GM12864 (cell line): ENCODE measurements at places on chromosomes 5 and 9.

GRCh38 chr5:54832858-54833257 is 152.5 kb downstream of the ESM1 start:
- DNase-seq, result no peak

- no peak for DNase-seq
Measured at GRCh38 chr5:96031811-96032261, 70.2 kb upstream of the ELL2 start.

DNA sequence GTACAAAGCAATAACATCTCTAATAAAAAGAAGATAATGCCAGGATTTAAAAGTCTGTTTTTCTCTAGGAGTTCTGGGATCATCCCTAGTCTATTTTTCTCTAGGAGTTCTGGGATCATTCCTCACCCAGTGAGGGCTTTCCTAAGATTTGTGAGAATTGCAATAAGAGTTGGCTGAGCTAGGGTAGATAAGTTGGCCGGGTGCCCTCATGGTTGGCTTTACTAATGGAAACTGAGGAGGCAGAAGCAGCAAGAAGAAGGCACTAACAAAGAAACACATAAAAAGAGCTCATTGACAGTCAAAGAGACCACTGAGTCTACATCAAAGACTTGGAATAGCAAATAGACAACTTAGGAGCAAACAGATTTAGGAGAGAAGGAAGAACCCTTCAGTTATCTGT is 4.2 kb downstream of the SLC1A3 start:
- DNase-seq, result no peak

DNA sequence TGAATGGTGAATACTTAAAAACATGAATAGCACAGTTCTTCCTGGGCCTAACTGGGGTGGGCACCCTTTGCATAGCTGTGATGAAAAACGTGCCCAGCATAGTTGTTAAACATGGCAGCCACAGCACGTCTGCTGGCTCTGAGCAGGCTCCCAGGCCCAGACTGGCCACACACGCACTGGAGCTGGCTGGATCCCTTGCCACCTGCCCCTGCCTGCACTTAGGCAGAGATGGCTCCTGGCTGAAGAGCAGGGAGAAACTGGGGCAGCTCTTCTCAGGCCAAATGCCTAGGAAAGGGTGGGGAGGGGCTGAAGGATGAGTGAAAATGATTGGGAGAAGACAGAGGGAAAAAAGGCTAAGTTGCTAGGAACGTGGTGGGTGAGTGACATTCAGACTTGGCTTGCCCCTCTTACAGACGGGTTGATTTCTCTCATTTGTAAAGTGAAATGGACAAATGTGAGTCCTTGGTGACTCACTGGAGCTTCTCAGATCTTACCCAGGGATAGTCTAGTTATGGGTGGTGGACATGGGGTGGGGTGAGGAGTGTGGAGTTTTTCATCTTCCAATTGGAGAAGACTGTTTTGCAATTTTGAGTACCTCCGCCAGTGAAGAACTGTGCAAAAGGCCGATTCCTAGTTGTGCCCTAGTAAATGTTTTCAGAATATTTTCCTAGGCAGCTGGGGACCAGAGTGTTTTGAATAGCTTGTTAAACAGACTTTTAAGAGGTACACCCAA is 42.4 kb downstream of the TRIO start:
- no peak for DNase-seq

DNA sequence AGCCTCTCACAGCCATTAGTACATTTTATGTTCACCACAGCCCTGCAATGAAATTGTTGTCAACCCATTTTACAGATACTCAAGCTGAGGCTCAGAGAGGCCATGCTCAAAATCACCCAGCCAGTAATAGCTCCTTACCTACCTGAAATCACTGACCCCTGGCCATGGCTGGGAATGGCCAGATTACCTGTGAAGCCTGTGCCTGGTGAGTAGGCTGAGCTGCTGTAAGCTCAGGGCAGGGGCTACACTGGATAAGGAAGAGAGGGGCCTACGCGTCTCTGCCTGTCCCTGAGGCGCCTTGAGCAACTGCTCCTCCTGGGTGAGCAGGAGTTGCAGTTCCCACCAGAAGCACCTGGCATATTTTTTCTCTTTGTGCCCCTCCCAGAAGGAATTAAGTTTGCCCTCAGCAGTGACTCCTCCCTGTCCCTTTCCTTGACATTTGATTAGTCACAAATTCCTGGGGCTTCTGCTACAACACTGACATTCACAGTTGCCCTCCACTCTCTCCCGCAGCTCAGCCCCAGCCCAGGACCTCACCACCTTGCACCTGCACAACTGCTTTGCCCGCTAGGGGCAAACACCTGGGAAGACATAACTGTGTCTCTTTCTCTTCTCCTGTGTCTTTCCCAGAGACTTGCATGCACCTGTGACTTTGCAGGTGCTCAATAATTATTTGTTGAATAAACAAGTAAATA is 5.7 kb downstream of the CLTB start:
- DNase-seq, result no peak

DNA sequence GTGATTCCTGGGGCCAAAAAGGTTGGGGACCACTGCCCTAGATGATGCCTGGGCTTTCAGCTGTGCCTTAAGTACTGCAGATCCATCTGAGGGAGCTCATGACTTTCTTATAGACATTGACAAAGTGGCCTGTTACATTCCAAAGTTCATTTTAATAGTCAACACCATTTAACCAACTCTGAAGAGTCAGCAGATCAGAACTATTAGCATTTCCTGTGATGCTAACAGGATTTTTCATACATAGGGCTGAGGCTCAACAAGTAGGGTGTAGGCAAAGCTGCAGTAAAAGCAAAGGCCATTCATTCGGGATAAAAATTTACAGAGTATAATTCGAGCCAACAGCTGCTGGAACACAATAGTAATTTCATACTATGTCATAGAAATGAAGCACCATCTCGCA is 105.4 kb downstream of the LPAR1 start:
- no peak for DNase-seq

GRCh38 chr5:75630875-75631274 is 19.6 kb downstream of the ANKDD1B start:
- DNase-seq, result no peak

DNA sequence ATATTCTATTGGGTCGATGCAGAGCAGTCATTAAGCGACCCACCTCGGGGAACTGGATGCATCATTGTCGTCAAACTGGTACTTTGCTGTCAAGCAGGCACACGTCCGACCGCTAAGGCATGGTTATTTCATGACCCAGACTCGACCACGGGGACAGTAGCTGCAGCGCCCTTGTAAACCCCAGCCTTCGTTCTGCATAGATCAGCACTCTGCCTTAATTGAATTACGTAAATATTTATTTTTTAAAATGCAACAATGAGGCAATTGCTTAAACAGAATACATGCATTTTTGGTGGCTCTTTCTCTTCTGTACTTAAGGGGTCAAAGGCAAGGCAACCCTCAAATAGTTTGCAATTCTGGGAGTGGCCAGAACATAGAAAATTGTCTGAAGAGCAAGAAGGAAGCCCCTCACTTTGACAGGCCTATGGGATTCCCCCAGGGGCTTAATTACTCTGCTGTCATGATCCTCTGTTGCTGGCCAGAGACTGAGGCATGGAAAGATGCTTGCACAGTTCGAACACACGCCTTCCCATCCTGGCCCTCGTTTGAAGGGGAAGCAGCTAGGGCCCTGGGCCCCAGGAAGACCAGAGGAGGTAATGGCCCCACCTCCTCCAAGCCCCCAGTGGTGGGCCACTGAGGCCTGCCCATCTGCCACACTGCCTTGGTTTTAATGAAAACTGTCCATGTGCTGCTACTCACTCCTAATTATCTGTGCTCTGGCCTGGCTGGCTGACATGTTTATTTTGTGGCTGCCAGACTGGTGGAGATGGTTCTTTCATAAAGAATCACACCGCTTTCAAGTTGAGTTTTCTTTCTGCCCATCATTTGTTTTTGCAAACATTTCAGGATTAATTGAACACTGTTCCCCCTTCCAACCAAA is 169.7 kb upstream of the MAST4 start:
- no peak for DNase-seq

- DNase-seq, result no peak
Measured at GRCh38 chr5:83645936-83646335, 74.7 kb downstream of the HAPLN1 start.

DNA sequence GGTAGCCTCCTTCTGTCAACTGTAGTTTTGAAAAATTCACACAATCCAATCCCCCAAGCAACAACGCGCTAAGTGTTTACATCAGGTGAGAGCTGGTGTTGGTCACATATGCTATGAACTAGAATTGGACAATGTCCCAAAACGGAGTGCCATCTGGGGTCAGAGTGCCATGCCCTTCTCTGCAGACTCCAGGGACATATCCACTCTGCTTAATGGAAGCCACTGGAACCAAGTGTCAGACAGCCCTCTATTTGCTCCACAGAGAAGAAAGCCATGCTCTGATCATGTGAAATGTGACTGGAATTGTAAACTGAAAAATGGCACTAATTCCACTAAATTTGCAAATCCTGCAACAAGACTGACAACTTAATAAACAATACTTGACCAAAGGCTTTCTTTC is 12.2 kb downstream of the ABCA1 start:
- no peak for DNase-seq

- no peak for DNase-seq
Measured at GRCh38 chr5:966345-966710, 42.3 kb upstream of the NKD2 start.

DNA sequence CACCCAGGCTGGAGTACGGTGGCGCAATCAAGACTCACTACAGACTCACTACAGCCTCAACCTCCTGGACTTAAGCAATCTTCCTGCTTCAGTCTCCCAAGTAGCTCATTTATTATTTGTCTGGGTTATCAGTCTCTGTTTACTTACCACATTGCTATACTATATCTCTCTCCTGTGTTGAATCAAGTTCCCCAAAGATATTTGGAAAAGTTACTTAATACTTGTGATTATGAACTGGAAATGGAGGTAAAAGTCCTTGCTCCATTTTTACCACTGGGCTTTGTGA is 55.6 kb downstream of the ANGPTL2 start:
- DNase-seq, result no peak

- no peak for DNase-seq
Measured at GRCh38 chr9:1647776-1648175, 367.4 kb upstream of the SMARCA2 start.

DNA sequence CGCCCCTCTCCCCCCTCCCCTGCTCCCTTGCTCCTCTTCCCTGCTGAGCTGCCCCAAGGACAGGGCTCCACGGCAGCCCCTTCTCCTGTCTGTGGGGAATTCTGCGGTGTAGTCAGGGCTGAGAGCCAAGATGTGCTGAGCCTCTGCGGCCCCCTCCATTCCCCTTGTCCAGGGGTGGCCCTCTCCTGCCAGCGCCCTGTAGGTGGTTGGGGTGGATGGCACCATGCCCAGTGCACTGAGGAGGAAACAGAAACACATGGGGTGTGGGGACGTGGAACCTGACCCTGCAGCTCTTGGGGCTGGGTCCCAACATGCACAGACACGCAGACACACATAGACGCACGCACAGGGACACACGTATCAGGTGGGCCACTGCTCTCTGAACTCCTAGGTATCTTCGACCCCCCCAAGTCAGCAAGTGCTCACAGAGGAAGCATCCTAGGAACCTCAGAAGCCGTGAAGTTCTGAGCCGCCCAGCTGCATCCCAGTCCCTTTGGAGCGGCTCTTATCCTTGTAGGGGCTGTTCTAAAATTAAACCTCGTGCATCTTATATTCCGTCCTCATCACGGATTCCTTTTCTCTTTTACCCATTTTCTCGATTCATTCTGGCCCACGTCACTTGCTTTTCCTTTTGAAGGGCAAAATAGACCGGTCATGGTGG is 64.8 kb downstream of the HMCN2 start:
- DNase-seq, result no peak

DNA sequence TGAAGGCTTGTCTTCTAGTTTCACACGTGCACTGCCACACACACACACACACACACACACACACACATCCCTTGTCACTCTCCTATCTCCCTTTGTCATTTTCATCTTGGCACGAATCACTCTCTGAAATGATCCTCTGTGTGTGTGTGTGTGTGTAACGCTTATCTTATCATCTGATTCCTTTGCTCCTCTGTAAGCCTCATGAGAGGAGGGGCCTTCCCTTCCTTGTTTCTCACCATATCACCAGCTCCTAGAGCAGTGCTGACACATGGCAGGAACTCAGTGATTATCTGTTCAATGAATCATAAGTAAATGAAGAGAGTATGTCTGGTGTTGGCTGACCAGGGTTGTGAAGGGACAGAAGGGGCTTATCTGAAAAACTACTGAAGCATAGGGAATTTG is 53.3 kb downstream of the PDE4D start:
- DNase-seq, result no peak

DNA sequence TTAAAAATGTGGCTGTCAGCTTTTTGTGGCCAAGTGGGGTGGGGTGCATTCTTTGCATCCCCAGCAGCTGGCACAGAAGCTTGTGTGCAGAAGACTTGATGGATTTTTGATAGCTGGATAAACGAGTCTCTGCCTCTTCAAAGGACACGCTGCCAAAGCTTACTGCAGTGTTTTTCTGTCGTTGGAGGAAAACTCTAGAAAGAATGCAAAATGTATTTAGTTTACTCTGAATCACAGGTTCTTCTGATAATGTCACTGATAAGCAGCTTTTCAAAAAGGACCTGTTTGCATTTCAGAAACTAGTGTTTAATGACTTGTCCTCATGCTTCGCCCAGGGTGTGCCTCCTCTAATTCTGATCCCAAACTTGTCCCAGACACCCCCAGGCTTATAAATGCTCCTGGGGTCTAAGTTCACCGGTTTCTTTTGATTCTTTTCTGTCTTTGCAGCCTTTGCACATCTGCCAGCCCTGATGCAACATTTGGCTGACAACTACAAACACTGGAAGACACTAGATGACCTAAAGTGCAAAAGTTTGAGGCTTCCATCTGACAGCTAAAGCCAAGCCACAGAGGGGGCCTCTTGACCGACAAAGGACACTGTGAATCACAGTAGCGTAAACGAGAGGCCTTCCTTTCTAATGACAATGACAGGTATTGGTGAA is 66.0 kb downstream of the WDR41 start:
- no peak for DNase-seq

GRCh38 chr5:53453898-53454718 is 26.3 kb upstream of the FST start:
- DNase-seq, result no peak

- DNase-seq, result no peak
Measured at GRCh38 chr5:33379757-33380156, 61.0 kb upstream of the TARS1 start.

DNA sequence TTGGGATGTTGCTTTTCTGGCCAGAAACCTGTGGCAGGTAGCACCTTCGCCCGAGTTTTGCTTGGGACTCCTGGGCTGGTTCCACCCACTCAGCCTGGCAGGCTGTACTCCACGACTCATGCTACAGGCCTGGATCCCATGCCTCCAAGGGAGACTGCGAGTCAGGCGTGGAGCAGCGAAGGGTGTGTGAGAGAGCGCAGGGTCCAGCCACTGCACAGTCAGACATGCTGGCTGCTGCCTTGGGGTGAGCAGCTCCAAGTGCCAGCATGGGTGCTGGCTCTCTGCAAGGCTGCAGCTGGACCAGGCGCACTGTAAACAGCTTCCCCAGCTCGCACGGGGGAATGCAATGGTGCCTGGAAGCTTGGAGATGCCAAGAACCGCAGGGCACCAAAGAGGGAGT is 249.6 kb upstream of the EDIL3 start:
- no peak for DNase-seq

DNA sequence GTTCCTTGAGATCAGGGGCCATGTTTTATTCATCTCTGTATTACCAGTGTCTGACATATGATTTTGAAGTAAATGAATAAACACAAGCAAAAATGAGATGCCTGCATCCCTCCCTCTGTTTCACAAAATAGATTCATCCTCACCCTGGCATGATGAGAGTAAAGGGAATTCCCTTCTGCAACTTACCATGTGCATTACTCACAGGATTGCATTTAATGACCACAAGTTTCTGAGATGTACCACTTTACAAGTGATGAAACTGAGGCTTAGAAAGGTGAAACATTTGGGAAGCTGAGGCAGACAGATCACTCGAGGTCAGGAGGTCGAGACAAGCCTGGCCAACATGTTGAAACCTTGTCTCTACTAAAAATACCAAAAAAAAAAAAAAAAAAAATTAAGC is 74.2 kb upstream of the TNFSF8 start:
- DNase-seq, result no peak
